ENCODE measurements at places on chromosomes 13 and 19.

DNA sequence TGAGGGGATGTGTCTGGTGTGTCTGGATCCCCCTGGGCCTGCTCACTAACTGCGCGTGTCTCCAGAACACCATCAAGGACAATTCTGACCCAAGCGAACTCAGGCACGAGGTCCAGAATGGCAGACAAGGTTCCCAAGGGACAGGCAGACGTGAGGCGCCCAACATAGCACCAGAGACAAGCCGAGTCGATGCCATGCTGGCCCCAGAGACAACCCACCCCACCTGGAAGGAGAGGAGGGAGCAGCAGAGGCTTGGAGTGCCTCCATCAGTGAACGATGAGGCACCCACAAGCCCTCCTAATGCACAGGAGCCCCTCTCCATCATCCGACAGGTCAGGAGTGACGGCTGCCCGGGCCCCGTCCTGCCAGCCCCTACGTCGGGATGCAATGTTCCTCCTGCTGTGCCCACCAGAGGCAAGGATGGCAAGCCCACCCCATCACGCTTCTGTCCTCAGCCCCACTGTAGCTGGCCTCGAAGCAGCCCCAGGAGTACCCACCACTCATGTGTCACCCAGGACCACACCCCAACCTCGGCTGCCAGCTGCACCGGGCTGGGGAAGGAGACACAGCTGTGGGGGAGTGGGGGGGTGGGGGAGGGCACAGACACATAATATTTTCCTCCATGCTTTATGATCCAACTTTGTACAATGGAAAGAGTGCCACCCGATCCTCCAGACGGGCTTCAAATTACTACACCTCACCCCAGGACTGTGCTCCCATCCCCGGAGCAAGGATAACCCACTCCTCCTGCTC is 11.8 kb downstream of the AP3D1 start:
- DNase-seq: no peak

DNA sequence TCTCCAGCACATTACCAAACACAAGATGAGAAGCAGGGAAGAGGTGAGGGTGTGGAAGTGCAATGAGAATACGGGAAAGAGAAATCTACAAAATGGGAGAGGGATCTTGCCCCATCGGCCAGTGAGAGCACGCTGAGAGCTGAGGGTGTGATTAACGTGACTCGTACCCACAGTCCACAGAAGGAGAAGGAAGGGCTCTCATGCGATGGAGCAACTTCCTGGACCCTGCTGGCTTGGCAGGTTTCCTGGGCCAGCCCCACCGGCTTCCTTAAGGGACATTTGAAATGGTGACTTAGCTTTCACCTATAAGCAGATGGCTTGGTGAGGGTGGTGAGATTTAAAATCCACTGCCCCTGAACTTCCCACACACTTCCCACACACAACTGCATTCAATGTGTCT is 740.1 kb downstream of the UQCRFS1 start:
- peak; percentile 85 for DNase-seq

DNA sequence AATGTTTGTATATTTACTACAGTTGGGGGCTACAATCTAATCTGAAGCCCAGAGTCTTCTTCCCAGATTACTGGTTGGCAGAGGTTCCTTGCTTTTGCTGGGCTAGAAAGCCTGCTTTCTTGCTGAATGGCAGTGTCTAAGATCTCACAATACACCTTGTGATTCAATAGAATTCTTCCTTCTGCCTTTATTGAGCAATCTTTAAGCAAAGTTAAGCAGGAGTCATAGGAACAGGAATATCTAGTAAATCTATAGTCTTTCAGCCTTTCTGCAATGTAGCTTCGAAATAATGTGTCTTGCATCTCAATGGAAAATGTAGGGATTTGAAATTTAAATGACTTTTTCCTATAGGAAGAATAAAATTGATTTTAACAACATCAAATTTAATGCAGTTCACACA is 346.1 kb downstream of the SLITRK1 start:
- DNase-seq: no peak

GRCh38 chr13:107205318-107206104 is 637.6 kb upstream of the ARGLU1 start:
- DNase-seq: peak; percentile 22

- no peak for DNase-seq
Observed at GRCh38 chr19:2070986-2071673, 20.1 kb upstream of the MKNK2 start.

- DNase-seq: peak; percentile 51
Observed at GRCh38 chr19:1266129-1266915, 2.8 kb upstream of the CIRBP start.

- no peak for DNase-seq
Observed at GRCh38 chr19:51324167-51324481, 12.7 kb downstream of the IGLON5 start.
